NCI-H187 treated with DMSO at 0.1 percent for 48 hours (cell line): ENCODE measurements at places on chromosomes 5 and 9.

DNA sequence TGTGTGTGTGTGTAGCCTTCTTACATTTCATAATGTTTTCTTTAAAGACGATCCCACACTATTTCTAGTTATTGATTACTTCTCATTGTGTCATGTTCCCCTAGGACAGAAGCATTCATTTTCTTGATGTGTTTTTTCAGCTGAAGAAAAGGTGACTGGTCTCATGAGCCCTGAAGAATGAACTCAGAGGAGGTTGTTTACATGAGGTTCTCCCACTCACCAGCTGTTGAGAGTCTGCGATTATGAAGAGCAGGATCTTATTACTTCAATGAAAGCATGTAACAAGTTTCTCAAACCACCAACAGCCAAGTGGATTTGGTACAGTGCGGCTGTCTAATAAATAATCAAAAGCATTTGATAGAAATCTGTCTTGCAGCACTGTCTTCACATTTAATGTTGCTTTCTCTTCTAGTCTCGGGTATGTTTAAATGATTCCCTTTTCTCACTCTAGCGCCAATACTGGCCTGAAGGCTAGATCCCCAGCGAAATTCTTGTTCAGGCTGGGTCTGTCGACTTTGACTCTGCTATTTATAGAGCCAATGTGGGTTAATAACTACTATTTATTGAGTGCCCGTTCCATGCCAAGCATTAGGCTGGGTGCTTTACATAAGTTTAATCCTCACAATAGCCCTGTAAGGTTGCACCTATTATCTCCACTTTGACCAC is 9.6 kb upstream of the FSD1L start:
- no peak for DNase-seq

- no peak for DNase-seq
These were observed 159.7 kb upstream of the VLDLR start for GRCh38 chr9:2461892-2462291.

DNA sequence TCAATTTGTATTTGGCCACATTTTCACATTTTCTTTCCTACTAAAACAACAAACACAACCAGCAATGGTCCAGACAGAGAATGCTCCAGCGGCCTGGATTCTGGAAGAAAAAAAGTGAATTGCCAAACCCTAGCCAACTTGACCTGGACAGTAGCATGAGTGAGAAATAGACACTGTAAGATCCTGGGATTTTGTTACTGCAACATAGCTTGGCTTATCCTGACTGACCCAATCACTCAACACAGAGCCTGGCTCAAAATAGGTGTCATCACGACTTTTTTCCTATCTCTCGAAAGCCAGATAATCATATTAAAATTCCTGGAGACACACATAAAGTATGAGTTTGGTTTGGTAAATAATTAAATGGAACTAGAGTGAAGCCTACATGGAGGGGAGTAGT is 25.4 kb upstream of the MVB12B start:
- DNase-seq = no peak

DNA sequence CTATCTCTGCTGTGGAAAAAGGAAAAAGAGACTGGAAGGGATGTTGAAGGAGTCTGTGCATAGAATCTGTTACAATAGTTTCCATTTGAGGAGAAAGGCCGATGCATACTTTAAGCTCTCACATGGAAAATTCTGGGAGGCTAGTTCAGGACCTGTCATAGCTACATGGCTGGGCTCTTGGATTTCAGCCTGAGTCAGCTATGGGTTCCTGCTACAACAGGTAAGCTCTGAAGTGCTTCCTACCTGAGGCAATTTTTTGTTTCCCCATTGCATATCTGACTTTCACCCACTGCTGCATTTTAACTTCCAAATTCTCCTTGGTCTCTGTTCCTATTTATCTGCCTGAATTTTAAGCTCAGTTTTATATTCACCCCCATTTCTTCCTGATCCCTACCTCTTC is 310.7 kb downstream of the RAB3C start:
- DNase-seq = no peak

- DNase-seq = no peak
These were observed 119.4 kb upstream of the IQGAP2 start for GRCh38 chr5:76283670-76284069.

- no peak for DNase-seq
These were observed 63.3 kb downstream of the DCP2 start for GRCh38 chr5:113039934-113040285.
